ENCODE measurements at places on chromosomes 4 and X.

- ATAC-seq: peak; percentile 5
These were observed 1.2 kb upstream of the N4BP2 start for GRCh38 chr4:40055511-40055862.

GRCh38 chrX:626745-627509 lies 3.7 kb upstream of the SHOX start:
- no peak for ATAC-seq

- no peak for ATAC-seq
These were observed 31.3 kb downstream of the TRIML2 start for GRCh38 chr4:188078116-188078515.

DNA sequence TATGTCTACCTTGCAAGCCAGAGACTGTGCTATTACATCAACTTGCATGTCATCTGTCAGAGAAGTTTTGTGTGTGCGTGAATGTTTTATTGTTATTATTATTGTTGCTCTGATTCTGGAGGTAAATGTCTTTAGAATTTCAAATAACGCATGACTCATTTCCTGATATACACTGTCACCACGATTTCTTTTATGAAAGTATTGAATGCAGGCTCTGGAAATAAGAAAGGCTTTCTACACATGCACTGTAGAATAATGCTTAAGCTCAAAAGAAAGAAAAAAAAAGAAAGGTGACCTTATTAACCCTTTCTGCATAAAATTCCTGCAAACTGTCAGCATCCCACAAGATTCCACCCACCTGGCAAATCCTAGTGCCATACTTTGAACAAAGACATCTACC lies 632.9 kb downstream of the ZNF674 start:
- ATAC-seq: no peak

DNA sequence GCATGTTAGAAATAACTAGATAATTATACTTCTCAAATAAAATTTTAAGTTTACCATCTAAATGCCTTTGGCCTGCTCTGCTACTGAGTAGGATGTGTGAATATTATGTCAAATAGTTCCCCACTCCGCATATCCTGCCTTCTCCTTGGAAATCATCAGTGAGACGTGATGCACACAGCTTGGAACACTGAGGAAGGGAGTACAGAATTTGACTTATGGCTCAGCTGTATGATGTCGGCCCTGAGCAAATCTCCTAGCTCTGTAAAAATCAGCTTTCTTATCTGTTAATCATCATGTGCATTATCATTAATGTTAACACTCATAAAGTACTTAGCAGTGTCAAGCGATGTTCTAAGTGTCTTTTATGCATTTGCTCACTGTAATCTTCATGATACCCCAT lies 241.0 kb upstream of the ANKRD50 start:
- ATAC-seq: no peak

- ATAC-seq: no peak
These were observed 10.1 kb downstream of the NKX1-1 start for GRCh38 chr4:1395941-1396805.

GRCh38 chr4:149768477-149768876 lies 47.2 kb downstream of the IQCM start:
- ATAC-seq: no peak

- no peak for ATAC-seq
These were observed 175.0 kb downstream of the NHS start for GRCh38 chrX:17550011-17550410.

- no peak for ATAC-seq
These were observed 35.2 kb downstream of the ARHGEF6 start for GRCh38 chrX:136745215-136746173.

- ATAC-seq: no peak
These were observed 9.2 kb downstream of the CMC4 start for GRCh38 chrX:155061760-155062159.
